ENCODE measurements at places on chromosomes 16 and 17. TPM values are rescaled to one million over a fixed set of nuclear protein-coding genes. Genes with fewer than 3 reads are reported as not detected.

DNA sequence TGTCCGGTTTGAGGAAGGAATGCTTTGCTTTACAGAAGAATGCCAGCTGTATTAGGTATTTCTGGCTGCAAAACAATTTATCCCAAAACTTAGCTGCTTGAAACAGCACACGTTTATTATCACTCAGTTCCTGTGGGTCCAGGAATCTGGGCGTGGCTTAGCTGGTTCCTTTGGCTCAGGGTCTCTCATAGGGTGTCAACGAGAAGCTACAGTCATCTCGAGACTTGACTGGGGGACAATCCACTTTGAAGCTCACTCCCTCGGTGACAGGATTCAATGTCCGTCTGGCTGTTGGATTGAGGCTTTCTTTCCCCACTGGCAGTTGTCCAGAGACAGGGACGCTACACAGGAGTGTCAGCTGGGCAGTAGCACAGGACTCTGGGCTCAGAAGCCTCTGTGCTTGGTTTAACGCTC lies 9.6 kb upstream of the RHBDF2 start:
- no peak for DNase-seq

DNA sequence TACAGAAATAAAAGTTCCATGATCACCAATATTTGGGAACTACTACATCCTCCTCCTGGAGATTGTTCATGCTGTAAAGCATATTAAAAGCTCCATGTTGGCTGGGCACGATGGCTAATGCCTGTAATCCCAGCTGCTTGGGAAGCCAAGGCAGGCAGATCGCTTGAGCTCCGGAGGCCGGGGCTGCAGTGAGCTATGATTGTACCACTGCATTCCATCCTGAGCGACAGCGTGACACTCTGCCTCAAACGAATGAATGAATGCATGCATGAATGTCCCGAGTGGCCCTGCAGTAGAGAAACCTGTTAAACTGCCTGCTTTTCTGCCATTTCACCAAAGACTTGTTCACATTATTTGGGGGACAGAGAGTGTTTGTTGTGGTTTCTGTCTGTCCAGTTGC lies 15.0 kb downstream of the CNEP1R1 start:
- no peak for DNase-seq

DNA sequence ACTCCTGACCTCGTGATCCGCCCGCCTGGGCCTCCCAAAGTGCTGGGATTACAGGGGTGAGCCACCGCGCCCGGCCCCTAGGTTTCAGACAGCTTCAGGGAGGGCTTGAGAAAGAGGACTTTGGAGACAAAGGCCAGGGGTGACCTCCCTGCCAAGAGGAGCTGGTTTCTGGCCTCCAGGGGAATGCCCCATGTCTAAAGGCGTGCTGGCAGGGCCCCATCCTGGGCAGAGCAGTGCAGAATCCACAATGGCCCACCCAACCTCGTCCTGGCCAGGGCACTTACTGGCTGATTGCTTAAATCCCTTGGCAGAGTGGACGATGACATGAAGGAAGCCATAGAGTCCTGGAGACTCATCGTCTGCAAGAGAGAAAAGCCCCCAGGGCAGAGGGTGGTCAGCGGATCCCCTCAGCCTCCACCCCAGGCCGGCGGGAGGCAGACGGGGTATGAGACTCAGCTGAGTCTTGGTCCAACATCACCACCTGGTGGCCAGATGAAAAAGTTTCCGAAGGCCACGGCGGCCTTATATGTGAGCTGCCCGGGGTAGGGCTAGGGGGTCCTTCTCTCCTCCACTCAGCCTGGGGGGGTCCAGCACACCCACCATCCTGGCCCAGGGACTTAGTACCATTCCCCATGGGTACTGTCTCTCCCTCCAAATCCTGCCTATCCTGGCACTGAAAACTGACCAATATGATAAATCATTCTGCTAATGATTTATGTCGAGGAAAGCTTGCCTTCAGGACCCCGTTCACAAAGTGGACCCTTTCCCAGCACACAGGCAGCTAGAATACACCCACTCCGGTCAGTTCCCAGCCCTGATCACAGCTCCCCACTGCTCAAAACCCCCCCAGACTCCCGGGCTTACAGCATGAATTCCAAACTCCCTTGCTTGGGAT lies 59.1 kb downstream of the TIMM22 start:
- peak; percentile 30 for DNase-seq

DNA sequence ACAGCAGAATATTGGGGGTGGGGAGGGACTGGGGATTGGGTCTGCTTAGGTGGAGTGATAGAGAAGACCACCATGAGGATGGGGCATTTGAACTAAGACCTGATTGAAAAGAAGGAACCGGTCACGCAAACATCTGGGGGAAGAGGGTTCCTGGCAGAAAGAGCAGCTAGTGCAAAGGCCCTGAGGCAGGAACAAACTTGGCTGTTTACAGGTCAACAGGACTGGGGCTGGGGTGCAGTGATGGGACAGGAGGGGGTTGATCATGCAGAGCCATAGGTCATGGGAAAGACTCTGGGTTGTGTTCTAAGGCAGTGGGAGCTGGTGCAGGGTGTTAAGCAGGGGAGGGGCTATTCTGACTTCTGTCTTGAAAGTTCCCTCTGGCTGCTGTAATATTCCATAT lies 1.9 kb downstream of the DRG2 start:
- no peak for DNase-seq

GRCh38 chr16:63447121-63447520 lies 1410.9 kb upstream of the CDH8 start:
- DNase-seq = no peak

GRCh38 chr17:7651665-7652387 lies 1.1 kb downstream of the ATP1B2 start:
- DNase-seq = no peak

DNA sequence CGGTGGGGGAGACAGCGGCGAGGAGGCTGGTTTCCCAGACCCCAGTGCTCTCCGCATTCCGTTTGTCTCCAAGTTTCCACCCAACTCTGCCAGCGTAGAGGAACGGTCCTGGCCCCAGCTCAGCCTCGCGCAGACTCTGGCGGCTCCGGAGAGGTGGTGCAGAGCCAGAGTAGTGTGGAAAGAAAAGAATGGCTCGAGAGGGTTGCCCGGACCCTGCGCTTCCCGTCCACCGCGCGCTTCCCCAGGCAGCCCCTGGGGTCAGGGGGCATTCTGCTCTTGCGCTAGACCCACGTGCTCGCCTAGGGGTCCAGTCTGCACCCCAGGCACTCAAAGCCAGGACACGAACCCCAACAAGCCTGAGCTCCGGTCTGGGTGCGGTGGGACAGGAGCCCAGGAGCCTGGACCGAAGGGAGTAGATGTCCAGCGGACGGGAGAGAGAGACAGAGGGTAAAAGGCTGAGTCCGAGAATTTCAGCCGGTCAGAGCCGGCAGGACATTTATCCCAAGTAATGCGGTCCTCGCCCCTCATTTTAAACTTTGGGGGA lies 3.8 kb downstream of the PMP22 start:
- peak; percentile 50 for DNase-seq

CSH2 gene
- total RNA-seq = not detected

GRCh38 chr17:42697108-42697811 lies 14.9 kb downstream of the CNTNAP1 start:
- no peak for DNase-seq

GRCh38 chr17:38897176-38897575 lies 27.3 kb downstream of the LASP1 start:
- DNase-seq = no peak

- no peak for DNase-seq
These were observed 35.5 kb upstream of the STAC2 start for GRCh38 chr17:39261286-39261685.

DNA sequence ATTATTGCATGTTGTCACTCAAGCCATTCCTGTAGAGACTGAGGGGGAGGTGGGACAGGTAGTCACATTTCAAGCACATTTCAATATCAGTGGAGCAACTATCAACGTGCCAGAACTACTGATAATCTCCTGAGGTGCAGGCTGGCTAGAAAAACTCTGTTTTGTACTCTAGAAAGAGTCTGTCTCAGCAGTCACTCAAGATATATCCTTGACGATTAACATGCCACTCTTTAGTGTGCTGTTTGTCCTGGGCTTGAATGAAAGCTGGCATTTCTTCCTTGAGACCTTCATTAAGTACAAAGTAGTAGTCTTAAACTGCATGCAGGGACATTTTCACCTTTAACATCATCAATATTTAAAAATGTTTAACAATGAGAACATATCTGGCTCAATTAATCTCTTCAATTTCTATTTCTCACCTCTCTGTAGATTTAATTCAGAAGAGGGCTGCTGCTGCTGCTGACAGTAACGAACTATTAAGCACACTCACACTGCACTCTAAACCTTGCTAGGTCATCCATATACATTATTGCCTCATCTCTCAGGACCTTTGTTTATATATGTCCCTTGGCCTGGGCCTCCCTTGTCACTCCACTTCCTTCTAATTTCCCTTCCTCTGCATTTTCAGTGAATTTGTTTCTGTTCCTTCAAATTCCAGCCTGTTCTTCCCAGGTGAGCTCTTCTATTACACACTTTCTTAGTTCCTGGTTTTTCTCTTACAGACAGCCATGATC lies 412.0 kb downstream of the HAPSTR1 start:
- DNase-seq = no peak

GRCh38 chr17:44232061-44232460 lies 12.6 kb upstream of the UBTF start:
- DNase-seq = no peak

TBX4 gene
- total RNA-seq = 1.7 TPM

COPRS gene
- total RNA-seq = 154 TPM

GFAP gene
- total RNA-seq = not detected

DNA sequence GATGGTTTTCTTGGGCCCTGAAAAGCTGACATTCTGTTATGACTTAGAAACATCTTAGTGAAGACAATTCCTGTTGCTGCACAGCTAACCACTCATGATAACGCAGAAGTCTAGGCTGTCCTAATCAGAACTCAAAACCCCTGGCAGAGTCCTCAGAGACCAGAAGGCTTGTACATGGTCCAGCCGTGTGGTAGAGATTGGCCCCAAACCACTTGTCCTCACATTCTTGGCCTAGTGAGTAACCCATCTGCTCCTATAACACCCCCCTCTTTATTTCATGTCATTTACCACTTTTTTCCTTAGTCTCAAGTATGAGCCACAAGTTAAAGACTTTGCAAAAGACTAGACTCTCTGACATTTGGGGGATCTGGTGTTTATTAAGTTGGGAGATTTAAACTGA lies 116.5 kb upstream of the ADAMTS18 start:
- no peak for DNase-seq

PERCC1 gene
- total RNA-seq = not detected

DNA sequence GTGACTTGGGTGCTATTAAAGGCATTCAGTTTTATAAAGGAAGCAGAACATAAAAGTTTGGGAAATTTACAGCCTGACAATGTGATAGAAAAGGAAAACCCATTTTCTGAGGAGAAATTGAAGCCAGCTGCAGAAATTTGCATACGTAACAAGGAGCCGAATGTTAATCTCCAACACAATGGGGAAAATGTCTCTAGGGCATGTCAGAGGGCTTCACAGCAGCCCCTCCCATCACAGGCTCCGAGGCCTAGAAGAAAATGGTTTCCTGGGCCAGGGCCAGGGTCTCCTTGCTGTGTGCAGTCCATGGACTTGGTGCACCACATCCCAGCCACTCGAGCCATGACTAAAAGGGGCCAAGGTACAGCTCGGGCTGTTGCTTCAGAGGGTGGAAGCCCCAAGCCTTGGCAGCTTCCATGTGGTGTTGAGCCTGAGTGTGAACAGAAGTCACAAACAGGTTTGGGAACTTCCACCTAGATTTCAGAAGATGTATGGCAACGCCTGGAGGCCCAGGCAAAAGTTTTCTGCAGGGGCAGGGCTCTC lies 23.9 kb upstream of the TOM1L1 start:
- no peak for DNase-seq

DNA sequence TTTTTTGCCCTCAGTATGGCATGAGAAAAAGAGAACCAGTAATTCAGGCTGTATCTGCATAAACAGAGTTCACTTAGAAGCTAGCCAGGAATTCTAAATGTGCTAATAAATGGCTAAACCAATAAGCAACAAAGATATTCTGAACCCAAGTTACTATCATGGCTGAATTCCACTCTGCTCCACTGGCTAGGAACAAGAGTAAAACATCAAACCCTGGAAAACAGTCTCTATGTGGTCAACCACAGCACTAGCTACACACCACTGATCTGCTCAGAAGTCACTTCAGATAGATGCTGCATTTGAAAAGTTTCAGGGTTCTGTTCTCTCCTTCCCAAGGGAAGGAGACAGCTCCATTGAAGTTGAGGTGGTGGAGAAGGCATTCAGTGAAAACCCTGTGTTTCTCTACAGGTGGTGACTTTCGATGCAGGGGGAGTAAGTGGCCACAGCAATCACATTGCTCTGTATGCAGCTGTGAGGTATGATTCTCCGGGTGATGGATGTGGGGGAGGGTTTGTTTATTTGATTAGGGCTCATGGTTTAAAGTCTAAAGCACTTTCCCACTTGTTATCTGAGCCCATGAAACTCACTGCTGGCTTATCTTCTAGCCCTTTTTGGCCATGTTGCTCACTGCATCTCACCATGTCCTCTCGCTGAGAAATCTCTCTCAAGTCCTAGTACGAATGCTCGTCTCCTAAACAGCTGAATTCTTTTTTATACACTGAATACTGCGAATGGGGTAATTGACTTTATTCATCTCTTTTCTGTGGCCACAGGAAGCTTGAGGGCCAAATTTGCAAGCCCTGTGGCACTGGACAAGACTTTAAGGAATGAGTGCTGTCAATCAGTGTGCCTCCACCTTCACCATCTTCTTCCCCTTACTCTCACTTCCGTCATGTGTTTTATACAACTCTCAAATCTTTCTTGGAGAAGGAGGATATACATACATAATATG lies 39.9 kb downstream of the CENPV start:
- DNase-seq = peak; percentile 74

DNA sequence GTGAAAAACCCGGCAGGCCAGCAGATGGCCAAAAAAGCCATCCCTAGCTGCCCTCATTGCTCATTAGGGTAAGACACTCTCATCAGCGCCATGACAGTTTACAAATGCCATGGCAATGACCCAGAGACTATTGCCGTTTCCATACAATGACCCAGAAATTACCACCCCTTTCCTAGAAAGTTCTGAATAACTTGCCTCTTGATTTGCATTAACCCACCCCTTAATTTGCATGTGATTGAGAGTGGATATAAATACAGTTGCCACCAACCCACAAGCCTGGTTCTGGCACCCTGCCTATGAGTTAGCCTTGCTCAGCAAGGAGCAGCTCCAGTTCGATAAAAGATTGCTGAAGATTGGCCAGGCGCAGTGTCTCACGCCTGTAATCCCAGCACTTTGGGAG lies 16.1 kb upstream of the C16orf54 start:
- no peak for DNase-seq

DNA sequence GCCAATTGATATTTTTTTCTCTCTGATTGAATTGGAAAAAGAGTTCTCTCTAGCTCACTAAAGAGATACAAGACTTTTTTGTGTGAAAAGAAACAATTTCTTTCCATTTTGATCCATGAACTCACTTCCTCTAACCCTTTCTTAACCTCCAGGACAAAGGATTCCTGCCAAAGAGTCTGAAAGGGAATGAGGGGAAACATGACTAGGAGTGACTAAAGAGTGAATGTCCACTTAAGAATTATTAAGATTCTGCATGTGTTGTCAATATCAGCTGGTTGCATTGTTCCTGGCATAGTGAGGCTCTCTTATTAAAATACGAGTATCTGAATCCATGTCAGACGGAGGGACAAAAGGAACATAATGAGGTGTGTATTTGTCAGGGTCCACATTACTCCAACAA lies 344.7 kb downstream of the GRIN2A start:
- no peak for DNase-seq
